Uterus (tissue), 4 donors: ENCODE measurements at places on chromosomes 2 and 18. TPM values are rescaled to one million over a fixed set of nuclear protein-coding genes. Genes with fewer than 3 reads are reported as not detected.

DNA sequence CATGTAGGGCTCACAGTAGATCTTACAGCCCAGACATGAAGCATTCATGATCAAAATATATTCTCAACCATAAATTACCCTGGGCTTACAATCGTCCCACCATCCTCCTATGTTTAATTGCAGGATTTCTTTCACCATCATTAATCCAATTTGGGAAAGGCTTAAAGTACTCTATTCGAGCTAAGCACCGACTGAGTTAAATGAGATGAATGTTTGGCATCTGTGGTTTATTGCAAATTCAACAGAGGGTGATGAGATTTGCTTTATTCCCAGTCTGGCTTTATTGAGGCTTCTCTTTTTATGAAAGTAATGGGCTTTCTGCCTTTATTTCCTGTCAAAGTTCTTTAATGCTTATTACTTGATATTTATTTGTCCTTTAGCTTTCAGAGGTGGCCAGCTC lies 159.0 kb downstream of the METTL4 start:
- no peak overlapping the region for H3K27ac ChIP-seq
- no peak for DNase-seq
- H3K36me3 ChIP-seq = no peaks in the 10 kb centered on the region
- H3K4me1 ChIP-seq = no peaks in the 10 kb centered on the region
- no peak overlapping the region for H3K4me3 ChIP-seq

DNA sequence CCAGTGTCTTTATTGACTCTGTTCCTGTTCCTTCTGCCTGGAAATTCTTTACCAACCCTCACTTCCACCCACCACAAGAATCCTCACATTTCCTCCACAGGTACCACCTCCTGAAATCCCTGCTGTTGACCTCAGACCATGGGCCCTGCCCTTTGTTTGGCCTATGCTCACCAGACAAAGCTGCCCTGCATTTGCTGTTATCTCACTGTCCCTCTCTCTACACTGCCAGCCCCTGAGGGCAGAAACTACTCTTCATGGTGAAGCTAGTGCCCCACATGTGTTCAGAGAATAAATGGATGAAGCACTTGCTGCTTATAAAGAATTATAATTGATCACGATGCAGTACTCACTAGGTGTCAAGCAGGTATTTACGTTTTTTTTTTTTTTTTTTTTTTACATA lies 608.4 kb downstream of the TSN start:
- DNase-seq = no peak
- H3K27ac ChIP-seq = no peak overlapping the region
- H3K4me3 ChIP-seq = no peak overlapping the region
- no peaks in the 10 kb centered on the region for H3K27me3 ChIP-seq

DNA sequence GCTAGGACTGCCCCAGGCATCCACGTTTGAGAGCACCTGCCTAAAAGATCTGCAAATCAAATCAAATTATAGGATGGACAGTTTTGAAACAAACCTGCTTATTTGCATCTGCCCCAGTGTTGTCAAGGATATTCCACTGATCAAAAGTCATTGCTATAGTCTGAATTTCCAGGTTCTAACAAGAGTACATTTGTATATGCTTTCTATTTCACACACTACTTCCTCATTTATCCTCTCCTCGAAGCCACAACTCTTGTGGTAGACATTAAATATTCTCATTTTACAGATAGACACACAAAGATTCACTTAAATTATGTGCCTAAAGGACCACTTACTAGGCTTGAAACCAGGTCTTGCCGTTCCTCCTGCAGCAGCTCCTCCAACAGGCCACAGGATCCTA lies 11.9 kb upstream of the TET3 start:
- no peak for DNase-seq
- no peaks in the 10 kb centered on the region for H3K27me3 ChIP-seq
- H3K27ac ChIP-seq = no peak overlapping the region

TUBA3E gene
- total RNA-seq = not detected

DNA sequence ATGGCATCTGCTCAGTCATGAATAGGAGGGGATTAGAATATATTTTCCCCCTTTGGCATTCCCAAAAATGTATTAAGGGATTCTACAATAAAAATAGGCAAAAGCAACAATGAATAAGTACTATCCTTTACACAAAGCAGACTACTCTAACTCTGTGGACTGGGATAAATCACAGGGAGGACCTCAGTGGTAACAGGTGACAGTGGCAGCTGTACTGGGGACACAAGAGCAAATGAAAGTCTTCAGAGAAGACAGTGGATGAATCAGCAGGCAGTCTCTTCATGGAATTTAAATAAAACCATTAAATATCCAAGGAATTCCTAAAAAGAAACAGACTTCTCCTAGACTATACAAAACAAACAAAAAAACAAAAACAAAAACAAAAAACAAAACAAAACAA lies 4.8 kb downstream of the CDH7 start:
- peaks cover 3% of the 10 kb centered on the region for H3K27me3 ChIP-seq
- no peaks in the 10 kb centered on the region for H3K36me3 ChIP-seq
- H3K4me1 ChIP-seq = no peaks in the 10 kb centered on the region
- no peak overlapping the region for H3K4me3 ChIP-seq
- H3K27ac ChIP-seq = no peak overlapping the region
- DNase-seq = no peak

GRCh38 chr18:47209171-47209570 lies 33.0 kb upstream of the IER3IP1 start:
- H3K27ac ChIP-seq = no peak overlapping the region
- no peak for DNase-seq
- H3K4me1 ChIP-seq = no peaks in the 10 kb centered on the region

C2orf66 gene
- total RNA-seq = not detected

DNA sequence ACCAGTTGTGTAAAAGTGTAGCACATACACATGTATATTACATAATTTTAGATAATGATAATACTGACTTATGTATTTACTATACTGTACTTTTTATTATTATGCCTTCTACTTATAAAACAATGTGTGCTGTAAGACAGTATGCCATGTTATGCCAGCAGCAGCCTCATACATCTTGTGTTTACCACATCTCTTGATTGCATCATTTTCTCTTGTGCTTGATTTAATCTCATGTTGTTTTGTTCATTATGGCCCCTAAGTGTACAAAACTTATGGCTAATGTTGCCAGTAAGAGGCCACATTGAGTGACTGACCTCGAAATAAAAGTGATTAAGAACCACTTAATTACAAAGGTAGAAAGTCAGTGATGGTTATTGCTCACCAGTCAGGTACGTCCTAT lies 128.0 kb upstream of the SP5 start:
- no peaks in the 10 kb centered on the region for H3K36me3 ChIP-seq
- H3K27ac ChIP-seq = peak overlapping the region; percentile 7
- no peaks in the 10 kb centered on the region for H3K4me1 ChIP-seq
- DNase-seq = no peak

- peaks cover 3% of the 10 kb centered on the region for H3K4me1 ChIP-seq
- no peak for DNase-seq
- H3K27ac ChIP-seq = no peak overlapping the region
- H3K36me3 ChIP-seq = no peaks in the 10 kb centered on the region
- H3K4me3 ChIP-seq = no peak overlapping the region
Measured at GRCh38 chr18:23209031-23209430, 73.7 kb downstream of the CABLES1 start.

DNA sequence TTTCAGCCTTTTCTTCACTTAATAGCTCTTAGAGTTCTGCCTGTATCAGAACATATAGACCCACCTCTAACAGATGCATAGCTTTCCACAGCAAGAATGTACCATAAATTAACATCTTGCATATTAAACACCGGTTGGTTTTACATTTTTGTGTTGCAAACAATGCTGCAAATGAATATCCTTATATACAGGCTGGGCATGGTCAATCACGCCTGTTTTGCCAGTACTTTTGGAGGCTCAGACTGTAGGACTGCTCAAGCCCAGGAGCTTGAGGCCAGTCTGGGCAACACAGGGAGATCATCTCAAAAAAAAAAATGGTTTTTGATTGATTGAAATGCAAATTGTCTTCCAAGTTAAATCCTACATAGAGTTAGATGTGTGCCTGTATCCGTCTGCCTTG lies 1.5 kb upstream of the LCT start:
- no peaks in the 10 kb centered on the region for H3K27me3 ChIP-seq
- H3K36me3 ChIP-seq = no peaks in the 10 kb centered on the region
- no peak overlapping the region for H3K27ac ChIP-seq
- no peak overlapping the region for H3K4me3 ChIP-seq

GRCh38 chr2:211129798-211130197 lies 573.4 kb downstream of the CPS1 start:
- DNase-seq = no peak
- no peak overlapping the region for H3K27ac ChIP-seq
- H3K27me3 ChIP-seq = no peaks in the 10 kb centered on the region

GPBAR1 gene
- 0.29 TPM for total RNA-seq
